ENCODE measurements at places on chromosomes 13 and 19. TPM values are rescaled to one million over a fixed set of nuclear protein-coding genes. Genes with fewer than 3 reads are reported as not detected.

NLRP13 gene
- not detected for polyA plus RNA-seq

PSG5 gene
- polyA plus RNA-seq: not detected

KLK1 gene
- polyA plus RNA-seq: not detected

RFXAP gene
- 2.4 TPM for polyA plus RNA-seq

ZNF85 gene
- 11.2 TPM for polyA plus RNA-seq

GSX1 gene
- polyA plus RNA-seq: not detected

PSG11 gene
- polyA plus RNA-seq: not detected

EHD2 gene
- polyA plus RNA-seq: not detected

LILRB2 gene
- polyA plus RNA-seq: 0.12 TPM

Data from naive thymus-derived CD4-positive, alpha-beta T cell (primary cell).